Naive B cell (primary cell): ENCODE measurements at places on chromosomes 3 and 15.
A peak's percentile ranks its signal among the peaks of the same experiment; 100 is the strongest.

DNA sequence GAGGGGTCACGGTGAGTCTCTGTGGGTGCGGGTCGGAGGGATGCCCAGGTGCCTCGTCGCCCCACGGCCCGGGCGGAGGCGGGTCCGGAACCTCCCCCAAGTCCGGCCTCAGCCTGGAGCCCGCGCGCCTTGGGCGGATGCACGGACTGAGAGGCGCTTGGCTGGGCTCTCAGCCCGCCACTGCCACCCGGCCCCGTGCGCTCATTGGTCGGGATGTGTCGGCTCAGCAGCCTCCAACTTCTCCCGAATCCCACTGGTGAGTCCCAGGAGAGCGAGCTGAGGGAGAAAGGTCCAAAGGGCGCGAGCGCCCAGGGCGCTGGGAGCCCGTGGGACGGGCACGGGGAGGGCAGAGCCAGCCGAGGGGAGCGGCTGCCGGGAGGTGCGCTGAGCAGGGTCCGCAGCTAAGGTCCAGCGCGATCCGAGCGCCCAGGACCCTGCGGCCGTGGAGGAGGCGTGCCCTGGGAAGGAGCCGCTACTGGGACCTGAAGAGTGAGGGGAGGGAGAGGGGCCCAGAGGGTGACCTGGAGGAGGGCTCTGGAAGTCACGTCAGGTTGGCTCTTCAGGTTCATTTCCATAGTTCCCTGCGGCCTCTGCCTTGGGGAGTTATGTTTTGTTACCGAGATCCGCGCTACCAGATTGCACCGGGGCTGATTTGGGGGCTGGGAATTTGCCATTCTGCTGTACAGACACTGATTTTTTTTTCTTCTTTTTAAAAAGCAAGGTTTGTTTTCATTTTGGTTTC, at the start of gene MME:
TSS of gene MME (plus strand) at position 574 of the 742 bp plus-strand sequence. CDS start 3,849 bp downstream, outside the sequence.
- DNase-seq = no peak

DNA sequence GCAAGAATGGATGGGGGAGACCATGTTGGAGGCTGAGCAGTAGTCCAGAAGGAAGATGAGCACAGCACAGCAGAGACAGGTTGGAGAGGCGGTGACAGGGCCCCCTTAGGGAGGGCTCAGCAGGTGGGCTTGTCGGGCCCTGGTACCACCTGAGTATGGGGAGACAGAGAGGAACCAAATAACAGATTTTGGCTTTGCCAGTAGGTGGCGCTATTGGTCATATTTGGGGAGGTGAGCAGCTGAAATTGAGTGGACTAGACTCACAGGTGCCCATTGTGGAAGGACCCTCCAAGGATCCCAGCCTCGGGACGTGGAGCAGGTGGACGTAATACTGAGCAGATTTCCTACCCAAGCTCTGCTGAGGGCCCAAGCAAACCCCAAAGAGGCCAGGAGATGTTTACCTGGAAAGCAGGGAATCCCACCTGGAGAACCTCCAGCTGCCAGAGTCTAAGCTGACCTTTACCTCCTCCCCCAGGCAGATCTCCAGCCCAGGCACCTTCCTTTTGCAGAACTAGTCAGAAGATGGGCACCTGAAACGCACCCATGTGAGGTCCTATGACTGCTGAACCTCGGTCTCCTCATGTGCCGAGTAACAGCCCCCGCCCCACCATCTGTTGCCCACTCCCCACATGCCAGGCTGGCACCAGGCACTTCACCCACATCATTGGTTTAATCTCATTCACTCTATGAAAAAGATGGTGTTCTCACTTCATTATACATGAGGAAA, 24.6 kb upstream of the CORO2B start:
- DNase-seq = peak; percentile 68

- DNase-seq = no peak
Measured at GRCh38 chr15:70857562-70858285, 3.8 kb upstream of the LARP6 start.

DNA sequence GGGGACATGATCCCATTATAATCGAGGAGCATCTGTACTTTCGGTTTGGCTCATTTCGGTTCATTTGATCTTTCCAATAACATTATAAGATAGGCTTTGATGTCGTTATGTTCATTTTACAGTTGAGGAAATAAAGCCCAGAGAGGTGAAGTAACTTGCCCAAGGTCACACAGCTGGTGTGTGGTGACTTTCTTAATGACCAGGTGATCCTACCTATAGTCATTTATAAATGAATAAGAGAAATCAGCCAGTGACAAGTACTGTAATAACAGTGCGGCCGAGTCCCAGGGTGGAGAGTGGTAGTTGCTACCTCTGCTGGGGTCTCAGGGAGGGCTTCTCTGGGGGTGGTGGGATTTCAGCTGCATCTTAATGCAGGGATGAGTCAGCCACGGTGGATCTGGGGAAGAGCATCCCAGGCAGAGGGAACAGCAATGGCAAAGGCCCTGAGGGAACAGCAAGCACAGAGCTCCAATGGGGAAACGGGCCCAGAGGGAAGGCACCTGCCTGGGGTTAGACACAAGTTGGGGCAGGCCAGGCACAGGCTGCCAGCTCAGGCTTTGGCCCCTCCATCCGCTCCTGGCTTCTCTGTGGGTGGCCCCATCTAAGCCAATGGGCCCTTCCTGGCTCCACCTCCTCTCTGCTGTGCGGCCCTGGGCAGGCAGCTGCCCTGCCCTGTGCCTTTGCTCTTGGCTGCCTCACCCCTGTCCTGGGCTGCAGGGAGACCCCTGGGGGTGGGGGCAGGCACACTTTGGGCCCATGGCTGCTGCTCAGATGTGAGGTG, 1.1 kb upstream of the FBLN2 start:
- no peak for DNase-seq

GRCh38 chr3:181497358-181497757, 214.4 kb upstream of the SOX2 start:
- no peak for DNase-seq

- DNase-seq = no peak
Measured at GRCh38 chr15:86725628-86726027, 646.0 kb downstream of the AGBL1 start.

GRCh38 chr3:122146466-122146865, 37.0 kb upstream of the CASR start:
- DNase-seq = no peak

DNA sequence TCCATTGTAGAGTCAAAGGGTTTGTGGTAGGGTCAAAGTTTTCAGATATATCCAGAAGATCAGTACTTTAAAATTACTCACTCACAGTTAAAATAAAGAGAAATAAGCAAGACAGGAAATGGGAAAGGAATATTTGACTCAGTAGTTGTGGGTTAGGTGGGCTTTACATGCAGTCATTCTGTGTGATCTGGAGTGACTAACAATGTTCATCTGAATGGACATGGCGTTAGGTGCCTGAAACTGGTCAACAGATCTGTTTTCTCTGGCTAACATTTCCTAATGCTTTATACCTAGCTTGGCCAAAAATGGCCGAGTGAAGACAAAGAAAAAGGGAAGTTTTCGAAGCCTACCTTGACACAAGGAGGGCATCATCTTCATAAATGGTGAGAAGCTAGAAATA, 133.4 kb upstream of the SATB1 start:
- DNase-seq = no peak

DNA sequence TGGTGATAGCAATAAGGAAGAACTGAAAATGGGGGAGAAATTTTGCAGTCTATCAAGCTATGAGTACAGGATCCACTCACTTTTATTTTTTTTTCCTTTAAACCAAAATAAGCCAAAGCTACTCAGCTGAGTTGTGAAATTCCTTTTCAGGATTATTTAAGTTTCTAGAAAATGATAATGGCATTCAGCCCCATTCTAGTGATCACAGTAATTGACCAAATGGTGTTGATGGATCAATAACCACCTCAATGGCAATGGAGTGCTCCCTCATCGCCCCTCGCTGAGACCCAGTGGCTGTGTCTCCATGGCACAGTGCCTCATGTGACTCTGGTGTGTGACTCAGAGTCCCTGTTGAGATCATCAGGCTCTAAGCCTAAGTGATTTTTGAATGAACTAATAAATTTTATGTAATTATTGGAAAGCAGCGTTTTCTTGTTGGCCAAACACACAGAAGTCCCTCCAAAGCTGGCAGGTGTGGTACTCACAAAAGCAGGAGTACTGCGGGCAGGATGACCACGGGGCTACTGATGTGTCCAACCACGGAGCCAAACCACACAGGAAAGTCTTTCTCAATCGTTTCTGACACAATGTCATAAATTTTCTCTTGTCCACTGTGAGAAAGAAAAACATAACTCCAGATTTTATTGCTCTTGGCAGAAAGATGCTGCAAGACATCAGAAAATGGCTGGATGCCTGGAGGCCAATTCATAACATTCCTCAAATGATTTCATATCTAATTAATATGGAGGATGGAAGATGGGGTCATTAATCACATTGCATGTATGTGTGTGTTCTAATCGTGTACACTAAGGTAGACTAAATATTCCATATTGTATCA, 14.4 kb upstream of the STARD5 start:
- no peak for DNase-seq

- peak; percentile 31 for DNase-seq
Measured at GRCh38 chr3:159260049-159260662, 458.3 kb downstream of the MFSD1 start.

- no peak for DNase-seq
Measured at GRCh38 chr3:3447641-3448040, 268.1 kb upstream of the CRBN start.

DNA sequence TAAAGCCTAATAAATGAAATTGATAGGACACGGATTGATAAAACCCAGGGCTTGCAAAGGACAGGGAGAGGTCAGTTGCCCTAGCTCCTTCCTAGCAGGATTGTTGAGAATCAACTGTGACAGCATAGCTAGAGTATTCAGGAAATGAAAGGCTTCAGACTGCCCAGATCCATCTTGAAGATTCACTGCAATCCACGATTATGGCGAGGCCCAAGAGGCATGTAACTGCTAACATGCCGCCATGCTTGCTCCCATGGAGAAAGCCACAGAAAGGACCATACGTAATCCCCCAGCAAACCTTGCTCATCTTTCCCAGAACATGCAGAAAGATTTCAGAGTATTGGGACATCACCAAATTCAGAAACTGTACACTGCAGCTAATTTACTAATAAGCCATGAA, 41.3 kb downstream of the MYH15 start:
- DNase-seq = no peak
